NCI-H526 (cell line): ENCODE measurements at places on chromosomes 13 and 19.

GRCh38 chr13:63629591-63629990, 2213.9 kb upstream of the PCDH20 start:
- no peak for DNase-seq

- peak; percentile 2 for DNase-seq
Observed at GRCh38 chr19:36819130-36819630, 19.0 kb downstream of the ZNF790 start.

GRCh38 chr13:51643105-51643881, 59.0 kb downstream of the WDFY2 start:
- no peak for DNase-seq

DNA sequence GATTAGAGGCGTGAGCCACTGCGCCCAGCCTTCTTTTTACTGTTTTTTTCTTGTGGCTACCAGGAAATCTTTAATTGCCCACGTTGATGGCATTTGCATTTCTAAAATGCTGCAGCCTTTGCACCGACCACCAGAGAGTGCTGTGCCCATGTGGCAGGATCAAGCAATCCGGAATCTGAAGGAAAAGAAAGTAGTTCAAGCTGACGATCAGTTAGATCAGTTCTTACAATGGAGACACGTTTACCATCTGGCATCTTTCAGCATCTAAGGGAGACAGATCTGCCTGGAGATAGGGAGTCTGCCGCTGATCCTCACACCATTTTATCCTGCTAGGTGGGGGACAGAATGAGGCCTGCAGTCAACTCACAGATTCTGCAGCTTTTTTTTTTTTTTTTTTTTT, 19.9 kb downstream of the TINCR start:
- DNase-seq, result peak; percentile 55

DNA sequence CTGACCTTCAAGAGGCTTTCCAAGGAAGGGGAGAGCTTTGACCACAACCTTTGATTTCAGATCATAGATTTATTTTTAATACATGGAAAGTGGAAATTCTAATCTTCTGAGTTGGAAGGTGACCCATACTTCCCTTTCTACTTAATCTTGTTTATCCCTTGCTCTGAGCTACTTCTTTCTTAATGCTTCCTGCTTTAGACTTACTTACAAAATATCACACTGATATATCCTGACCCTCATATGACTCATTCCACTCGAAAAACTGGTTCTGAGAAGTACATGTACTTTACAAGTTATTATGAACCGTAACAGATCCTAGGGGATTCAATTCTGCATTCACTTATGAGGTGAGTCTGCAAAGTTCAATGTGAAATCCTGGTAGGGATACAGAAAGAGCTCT, 76.2 kb upstream of the IRS2 start:
- DNase-seq, result no peak

DNA sequence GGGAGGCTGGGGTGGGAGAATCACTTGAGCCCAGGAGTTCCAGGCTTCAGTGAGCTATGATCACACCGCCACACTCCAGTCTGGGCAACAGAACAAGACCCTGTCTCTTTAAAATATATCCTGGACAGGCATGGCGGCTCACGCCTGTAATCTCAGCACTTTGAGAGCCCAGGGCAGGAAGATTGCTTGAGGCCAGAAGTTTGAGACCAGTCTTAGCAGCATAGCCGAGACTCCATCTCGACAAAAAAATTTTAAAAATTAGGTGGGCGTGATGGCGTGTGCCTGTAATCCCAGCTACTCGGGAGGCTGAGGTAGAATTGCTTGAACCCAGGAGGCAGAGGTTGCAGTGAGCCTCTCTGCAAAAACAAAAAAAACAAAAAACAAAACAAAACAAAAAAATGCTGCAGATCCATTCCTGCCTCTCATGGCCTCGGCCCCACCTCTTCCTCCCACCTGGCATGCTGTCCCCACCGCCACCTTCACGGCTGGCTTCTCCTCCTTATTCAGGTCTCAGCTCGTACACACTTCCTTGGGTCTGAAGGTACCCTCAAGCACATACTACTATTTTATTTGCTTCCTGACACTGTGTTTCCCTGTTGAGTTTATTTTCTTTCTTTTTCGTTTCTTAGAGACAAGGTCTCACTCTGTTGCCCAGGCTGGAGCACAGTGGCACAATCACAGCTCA, 5.3 kb downstream of the RFX1 start:
- DNase-seq, result no peak

GRCh38 chr13:44431150-44431549, 57.5 kb downstream of the SERP2 start:
- DNase-seq, result peak; percentile 87

DNA sequence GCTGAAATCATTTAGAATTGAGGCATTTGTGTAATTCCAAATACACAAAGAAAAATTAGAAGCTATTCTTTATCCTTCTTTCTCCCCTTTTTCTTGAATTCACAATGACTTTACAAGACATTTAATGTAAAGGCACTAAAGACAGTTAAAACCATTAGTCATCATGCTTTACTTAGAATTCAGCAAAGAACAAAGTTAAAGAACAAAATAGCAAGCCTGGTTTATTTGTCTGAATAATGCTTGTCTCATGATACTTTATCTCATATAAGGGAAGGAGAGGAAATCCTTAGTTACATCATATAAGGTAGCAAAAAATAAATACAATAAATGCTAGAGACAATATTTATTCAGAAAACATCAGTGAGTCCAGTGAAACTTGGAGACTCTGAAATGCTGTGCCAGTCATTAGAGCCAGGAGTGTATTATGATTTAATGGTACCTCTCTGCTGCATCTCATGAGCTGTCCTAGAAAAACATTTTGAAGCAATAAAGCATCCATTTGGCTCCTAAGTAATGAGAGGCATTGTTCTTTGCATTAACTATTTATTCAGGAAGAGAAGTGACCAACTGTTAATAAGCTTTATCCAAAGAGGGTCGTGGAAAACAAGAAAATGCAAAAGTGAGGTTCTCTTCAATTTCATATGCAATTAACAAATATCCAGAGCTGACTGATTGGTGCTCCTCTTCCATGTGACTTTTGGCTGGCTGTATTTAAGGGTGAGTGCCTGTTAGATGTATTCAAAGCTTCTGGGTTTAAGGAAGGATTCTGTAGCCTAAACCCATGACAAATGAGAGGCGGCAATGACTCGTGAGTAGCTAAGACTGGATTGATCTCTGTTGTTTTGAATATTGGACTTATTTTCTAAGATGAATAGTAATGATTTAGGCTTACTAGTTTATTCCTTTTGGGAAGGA, 105.0 kb downstream of the DGKH start:
- DNase-seq, result no peak

- DNase-seq, result no peak
Observed at GRCh38 chr13:51614350-51614786, 30.1 kb downstream of the WDFY2 start.

- DNase-seq, result no peak
Observed at GRCh38 chr13:48728226-48728625, 74.5 kb downstream of the CYSLTR2 start.

GRCh38 chr13:33150126-33150525, 133.9 kb downstream of the KL start:
- DNase-seq, result peak; percentile 96

GRCh38 chr19:491146-491741, 5.0 kb upstream of the MADCAM1 start:
- no peak for DNase-seq

DNA sequence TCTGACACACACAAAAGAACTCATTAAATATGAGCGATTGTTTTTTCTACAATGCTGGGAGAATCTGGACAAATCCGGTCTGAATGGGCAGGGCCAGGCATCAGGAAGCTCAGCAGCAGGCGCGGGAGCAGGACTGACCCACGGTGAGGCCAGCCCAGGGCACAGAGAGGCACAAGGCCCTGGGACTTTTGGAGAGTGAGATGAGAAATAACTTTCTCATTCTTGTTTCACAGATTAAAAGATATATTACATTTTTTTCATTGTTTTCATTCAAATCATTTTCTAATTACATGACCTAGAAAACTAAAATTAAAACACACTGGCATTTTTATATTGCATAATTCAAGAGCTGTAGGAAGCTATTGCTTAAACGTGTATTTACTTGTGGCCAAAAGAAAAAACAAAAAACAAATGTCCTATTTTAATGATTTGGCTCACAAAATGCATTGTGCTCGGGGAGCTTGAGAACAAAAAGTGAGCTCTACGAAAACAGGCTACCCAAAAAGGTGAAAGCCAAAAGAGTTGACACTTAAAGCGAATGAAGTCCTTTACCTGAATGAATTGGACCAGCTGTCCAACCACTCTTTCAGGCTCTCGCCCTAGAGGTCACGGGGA, 133.1 kb downstream of the TNFRSF19 start:
- DNase-seq, result no peak

DNA sequence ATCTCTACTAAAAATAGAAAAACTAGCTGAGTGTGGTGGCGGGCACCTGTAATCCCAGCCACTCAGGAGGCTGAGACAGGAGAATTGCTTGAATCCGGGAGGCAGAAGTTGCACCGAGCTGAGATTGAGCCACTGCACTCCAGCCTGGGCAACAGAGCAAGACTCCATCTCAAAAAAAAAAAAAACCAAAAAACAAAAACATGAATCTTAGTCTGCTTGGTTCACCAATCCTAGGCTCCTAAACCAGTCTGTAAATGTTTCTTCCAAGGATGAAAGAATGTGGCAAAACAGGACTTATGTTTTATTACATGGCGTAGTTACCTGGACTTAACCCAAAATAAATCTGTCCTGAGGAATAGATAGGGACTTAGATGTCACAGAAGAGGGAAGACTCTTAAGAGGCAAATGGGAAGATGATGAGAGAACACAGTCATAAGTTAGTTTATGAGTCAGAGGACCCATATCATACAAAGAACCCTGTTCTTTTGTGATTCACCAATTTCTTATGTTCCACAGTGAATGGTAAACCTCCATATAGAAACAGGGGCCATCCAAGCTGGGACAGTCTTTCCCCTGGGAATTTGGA, 6.9 kb upstream of the FBXL3 start:
- no peak for DNase-seq

DNA sequence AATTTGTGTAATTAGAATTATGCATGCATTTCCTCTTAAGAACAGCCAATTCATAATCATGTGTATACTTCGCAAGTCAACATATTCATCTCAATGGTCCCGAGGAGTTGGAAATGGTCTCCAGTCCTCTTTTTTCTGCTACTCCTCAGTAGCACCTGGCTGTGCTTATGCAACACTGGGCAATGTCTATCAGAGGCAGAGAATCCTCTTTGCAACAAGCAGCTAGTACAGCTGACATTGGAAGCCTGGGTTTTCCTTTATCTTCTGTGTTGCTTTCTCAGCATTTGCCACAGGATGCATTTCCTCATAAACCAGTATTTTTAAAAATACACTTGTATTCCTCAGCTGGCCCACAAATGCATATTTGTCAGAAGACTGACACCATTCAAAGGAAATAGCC, 405.3 kb upstream of the GPC6 start:
- DNase-seq, result no peak
